H4 (cell line): ENCODE measurements at places on chromosomes 13 and 19. TPM values are rescaled to one million over a fixed set of nuclear protein-coding genes. Genes with fewer than 3 reads are reported as not detected.

ISYNA1 gene
- total RNA-seq = 0.33 and 0.45 TPM in 2 replicates

PLIN4 gene
- 0.75 and 1.4 TPM in 2 replicates for total RNA-seq

PDX1 gene
- total RNA-seq = not detected in 2 replicates

NALCN gene
- 0.12 and 0.27 TPM in 2 replicates for total RNA-seq

COL5A3 gene
- total RNA-seq = 0.14 TPM in 1 of 2 replicates, not detected in the other

MFSD12 gene
- 32.1 and 55.1 TPM in 2 replicates for total RNA-seq

NXNL1 gene
- not detected in 2 replicates for total RNA-seq

ETV2 gene
- 2.8 and 4.9 TPM in 2 replicates for total RNA-seq

C19orf85 gene
- not detected in 2 replicates for total RNA-seq

VAV1 gene
- 0.06 TPM in 1 of 2 replicates, not detected in the other for total RNA-seq

PSG6 gene
- total RNA-seq = not detected in 2 replicates

ZNF414 gene
- total RNA-seq = 7.0 and 9.3 TPM in 2 replicates

UGGT2 gene
- total RNA-seq = 19.9 and 34.0 TPM in 2 replicates

ZNF222 gene
- total RNA-seq = 3.9 and 6.2 TPM in 2 replicates

PRTN3 gene
- 0.72 TPM in 1 of 2 replicates, not detected in the other for total RNA-seq
